ENCODE measurements at places on chromosomes 7 and 10.
A peak's percentile ranks its signal among the peaks of the same experiment; 100 is the strongest.

DNA sequence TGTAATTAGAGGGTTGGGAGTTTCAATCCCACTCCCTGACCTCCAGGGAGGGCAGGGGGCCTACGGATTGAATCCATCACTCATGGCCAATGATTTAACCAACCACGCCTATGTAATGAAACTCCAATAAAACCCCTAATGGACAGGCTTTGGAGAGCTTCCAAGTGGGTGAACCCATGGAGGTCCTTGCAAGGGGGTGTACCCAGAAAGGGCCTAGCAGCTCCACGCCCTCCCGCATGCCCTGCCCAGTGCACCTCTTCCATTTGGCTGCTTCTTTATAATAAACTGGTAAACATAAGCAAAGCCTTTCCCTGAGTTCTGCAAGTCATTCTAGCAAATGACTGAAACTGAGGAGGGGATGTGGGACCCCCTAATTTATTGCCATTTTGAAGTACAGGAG is 280.1 kb downstream of the FRMD4A start:
- DNase-seq, result no peak

GRCh38 chr10:75191821-75192568 is 18.6 kb upstream of the VDAC2 start:
- DNase-seq, result no peak

- no peak for DNase-seq
Measured at GRCh38 chr10:29688230-29688661, 53.5 kb upstream of the SVIL start.

- DNase-seq, result no peak
Measured at GRCh38 chr10:71042216-71042615, 153.9 kb upstream of the PCBD1 start.

DNA sequence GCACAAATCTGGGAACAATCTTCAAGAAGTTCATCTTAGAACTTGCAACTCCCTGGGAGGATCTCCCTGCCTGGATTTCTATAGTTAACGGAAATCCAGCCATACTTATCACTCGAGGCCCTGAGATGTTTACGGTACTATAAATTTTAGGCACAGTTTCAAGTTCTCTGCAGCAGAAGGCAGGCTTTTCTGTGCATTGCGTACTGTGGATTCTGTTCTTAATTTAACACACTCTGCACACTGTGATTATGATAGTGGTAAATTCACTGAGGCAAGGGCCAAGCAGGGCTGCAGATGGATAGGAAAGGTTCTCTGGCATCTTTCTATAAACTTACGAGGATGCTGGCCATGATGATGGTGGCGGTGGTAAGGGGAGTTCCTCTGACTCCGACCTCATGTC is 10.6 kb downstream of the INHBA start:
- no peak for DNase-seq

DNA sequence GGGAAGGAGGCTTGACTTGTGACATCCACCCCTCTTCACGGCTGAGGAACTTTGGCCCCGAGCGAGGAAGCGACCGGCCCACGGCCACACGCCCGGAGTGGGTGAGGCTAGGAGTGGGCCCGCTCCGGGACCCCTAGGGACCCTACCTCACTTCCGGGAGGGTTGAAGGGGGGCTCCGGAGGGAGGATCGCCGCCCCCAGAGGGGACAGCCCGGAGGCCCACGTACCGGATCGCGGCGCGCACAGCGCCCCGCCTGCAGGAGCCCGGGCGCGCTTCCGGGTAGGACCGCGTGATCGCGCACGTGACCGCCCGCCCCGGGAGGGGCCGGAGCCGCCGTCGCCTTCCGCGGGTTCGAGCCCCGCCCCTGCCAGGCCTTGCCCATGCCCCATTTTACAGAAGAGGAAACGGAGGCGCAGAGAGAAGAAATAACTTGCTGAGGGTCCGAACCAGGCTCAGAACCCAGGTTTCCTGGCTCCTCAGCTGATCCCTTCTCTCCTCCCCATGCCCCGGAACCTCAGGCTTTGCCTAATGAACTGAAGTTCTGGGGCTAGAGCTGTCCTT is at the start of gene HPS1:
HPS1 (minus strand) TSS at position 275 of the 561 bp plus-strand sequence. CDS start 3,695 bp downstream, outside the sequence.
- peak; percentile 89 for DNase-seq

GRCh38 chr7:91169830-91170191 is 94.4 kb upstream of the FZD1 start:
- DNase-seq, result no peak

GRCh38 chr7:37327288-37327687 is 121.4 kb downstream of the ELMO1 start:
- no peak for DNase-seq

Measured in stimulated activated CD4-positive, alpha-beta T cell treated with anti-CD3 and anti-CD28 coated beads, Interleukin-2, amount 100 ng/mL, for 24 hours (primary cell).